Tibial artery (tissue), 4 donors: ENCODE measurements at places on chromosomes 16 and 17.

DNA sequence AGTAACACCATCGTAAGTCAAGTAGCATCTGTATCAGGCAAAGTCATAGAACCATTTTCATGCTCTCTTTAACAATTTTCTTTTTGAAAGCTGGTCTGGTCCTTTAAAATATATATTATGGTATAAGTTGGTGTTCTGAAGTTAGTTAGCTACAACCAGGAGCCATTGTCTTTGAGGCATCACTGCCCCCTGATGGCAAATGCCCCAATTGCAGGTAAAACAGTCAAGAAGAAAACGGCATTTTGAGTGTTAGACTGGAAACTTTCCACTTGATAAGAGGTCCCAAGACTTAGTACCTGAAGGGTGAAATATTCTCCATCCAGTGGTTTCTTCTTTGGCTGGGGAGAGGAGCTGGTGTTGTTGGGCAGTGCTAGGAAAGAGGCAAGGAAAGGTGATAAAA is 14.1 kb downstream of the TP53 start:
- DNase-seq: no peak

- no peak for DNase-seq
Observed at GRCh38 chr16:57611706-57612105, 16.7 kb upstream of the ADGRG1 start.

GRCh38 chr16:73196670-73197069 is 148.7 kb upstream of the ZFHX3 start:
- DNase-seq: peak; percentile 83

GRCh38 chr16:10571354-10571753 is 9.0 kb downstream of the EMP2 start:
- no peak for DNase-seq

- no peak for DNase-seq
Observed at GRCh38 chr17:61627125-61627524, 36.1 kb upstream of the NACA2 start.

- DNase-seq: no peak
Observed at GRCh38 chr16:82091241-82091640, 56.2 kb downstream of the HSD17B2 start.
